Heart left ventricle (tissue), 16 donors: ENCODE measurements at places on chromosomes 4 and X. TPM values are rescaled to one million over a fixed set of nuclear protein-coding genes. Genes with fewer than 3 reads are reported as not detected.

DNA sequence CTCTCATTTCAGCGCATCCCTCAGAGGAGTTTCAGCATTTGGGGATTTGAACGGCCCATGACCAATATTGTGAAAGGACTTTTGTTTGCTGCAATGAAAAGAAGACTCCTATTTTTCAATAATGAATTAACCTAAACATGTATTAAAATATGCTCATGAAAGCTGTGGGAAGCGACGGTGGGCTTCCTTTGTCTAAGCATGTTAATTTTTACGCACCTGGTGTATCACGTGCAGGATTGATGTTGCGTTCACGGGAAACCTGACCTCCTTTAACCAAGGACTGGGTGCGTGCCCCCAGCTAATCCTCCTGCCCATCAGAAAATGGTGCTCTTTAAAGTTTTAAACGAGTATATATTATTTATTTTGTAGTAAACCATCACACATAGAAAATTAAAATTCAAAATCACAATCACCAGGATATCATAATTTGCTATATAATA, 590 bp upstream of the CCDC110 start:
- DNase-seq, result no peak

BTC gene
- total RNA-seq, result 0.10 TPM

DNA sequence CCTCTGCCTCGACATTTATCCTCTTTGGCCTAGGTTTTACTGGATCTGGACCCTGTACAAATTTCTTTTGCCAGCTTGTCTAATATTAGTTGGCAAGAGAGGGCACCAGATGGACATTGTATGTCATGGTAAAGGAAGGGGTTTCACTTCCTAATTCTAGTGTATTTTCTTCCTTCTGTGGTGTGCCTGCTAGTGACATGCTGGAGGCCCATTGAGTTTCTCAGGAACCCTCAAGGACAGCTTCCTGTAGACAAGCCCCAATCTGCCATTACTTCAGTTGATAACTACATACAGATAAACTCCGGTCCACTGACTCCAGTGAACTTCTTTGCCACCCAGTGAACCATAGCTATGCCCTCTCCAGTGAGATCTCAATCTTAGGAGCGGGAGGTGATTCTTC, 116.9 kb downstream of the STPG2 start:
- DNase-seq, result no peak

DNA sequence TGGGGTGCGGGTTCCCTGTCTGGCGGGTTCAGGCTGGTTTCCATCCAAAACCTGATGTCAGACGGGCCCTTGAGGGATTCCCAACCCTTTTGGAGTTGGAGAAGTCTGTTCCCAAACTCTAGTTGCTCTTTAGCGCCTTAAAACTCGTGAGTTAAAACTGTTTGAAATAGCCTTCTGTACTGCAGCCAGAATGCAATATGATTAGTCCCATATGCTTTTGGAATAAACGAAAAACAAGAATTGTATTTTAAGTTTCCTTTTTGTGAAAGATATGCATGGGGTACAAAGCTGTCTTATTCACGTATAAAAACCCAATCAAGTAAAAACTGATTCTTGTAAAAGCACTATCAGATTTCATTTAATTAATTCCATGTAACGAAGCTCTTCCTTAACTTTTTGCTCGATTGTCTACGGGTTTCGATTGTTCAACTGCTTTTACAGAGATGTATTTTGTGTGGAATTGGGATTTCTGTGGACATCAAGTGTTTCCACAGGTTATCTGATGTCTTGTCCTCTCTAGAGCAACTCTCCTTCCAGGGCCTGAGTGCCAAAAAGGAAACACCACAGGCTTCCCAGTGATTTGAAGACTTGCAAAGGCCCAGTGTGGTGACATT, 49.5 kb downstream of the CLDN34 start:
- DNase-seq, result no peak

DNA sequence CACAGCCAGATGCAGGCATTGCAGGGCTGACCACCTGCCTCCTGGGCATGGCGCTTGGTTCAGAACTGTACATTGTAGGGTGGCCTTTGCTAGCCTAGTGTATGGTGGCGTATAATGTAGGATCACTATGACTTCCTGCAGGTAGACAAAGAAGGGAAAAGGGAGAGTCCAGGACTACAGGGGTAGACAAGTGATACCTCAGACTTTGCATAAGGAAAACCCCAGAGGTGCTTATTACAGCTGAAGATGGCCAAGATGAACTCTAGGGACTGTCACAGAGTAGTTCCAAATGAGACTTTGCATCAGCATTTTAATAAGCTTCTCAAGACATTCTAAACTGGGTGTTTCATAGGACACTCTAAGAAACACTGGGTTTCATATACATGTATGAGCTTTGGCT, 116.4 kb upstream of the PUDP start:
- DNase-seq, result no peak
